ENCODE measurements at places on chromosomes 12 and 14.

DNA sequence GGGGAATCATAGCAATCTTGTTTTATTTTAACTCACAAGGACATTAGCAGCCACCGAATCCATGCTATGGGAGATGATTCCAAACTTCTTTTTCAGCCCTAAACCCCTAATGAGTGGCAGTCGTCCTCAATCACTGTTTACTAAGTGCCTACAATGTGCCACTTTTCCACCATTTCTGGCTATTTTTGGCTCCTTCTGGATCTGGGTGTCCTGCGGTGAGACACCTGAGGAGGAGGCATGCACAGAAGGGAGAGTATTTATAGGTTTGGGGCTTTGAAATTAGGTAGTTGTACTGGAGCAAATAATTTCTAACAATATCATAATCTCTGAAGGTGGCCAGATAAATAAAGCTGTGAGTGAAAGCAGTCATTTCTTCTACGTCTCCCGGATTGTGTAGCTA is 1125.6 kb downstream of the BCL11B start:
- DNase-seq = no peak

DNA sequence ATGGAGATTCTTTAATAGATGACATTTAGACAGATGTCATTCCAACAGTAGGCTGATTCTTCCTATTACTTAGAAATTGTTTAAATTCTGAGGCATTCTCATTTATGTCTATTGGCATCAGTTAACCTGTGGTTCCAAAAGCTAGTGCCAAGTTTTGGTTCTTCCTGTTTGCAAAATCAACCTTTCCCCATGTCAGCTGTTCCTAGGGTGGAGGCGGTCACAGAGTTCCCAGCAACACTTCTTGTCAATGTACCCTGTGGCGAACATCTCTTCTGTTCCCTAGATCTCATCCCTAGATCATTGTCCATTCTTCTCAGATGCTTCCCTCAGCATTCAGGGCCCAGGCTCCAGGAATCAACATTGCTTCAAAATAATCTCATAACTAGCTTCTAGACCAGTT is 140.9 kb downstream of the PHLDA1 start:
- DNase-seq = no peak

DNA sequence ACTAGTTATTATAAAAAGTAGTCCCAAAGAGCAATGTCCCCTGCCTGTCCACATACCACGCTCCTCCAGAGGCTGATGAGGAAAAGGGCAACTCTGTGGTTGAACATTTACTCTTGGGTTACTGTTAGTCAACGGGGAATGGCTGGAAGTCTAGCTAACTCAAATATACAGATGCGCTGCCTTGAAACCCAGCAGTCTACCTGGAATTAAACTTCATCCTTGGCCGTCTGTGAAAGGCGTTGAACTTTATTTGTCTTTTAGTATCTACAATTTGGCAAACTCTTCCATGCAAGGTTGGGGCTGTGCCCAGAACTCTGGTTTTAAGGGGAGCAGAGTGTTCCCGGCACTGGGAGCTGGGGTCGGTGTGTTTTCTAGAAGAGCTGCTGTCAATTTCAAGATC is 3.9 kb upstream of the MEG3 start:
- DNase-seq = no peak

DNA sequence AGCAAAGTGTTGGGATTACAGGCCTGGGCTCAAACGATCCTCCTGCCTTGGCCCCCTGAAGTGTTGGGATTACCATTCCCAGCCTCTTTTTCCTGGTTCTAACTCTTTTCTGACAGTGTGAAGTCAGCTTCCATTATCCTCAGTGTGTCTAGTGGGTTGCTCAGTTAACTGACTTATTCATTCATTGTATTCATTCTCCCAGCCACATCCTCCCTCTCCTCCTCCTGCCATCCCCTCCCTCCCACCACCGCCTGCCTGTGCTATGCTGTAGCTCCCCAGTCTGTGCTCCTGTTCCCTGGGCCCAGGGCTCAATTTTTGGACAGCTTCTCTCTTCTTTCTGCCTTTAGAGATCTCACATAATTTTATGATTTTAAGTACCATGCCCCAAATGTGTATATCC is 19.4 kb downstream of the ATP6V0A2 start:
- no peak for DNase-seq

DNA sequence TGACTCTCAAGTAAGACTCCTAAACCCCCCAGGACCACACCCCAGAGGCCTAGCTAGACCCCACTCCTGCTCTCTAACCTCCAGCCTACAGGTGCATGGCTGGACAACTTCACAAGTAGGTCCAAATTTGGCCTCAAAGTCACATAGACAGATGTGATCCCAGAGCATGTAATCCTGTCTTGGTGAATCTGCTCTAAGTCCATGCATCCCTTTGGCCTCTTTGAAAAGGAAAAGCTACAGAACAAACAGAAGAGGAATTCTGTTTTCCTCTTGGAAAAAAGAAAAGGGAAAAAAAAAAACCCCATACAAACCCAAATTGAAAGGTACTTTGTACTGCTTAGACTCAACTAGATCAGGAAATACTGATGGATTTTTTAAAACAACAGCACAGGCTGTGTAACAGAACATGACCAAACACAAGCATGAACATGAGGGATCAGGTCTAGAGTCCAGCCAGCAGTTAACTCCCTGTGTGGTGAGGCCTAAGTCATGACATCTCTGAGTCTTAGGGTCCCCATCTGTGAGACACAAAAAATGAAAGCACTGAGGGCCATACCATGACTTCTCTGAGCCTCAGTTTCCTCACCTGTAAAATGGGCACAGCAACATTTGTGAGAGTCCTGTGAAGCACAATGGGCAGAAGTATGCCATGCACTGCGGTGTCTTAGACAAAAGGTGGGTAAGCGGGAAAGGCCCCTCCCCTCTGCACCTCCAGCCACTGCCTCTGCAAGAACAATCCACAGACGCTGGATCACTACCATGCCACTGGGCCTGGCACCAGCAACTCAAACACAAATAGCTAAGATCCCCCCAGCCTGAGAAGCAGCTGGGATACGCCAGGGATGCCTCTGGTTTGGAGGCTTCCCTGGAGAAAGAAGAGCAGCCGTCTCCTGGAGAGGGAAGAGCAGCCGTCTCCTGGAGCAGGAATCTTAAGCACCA is 9.9 kb downstream of the PITPNM2 start:
- DNase-seq = no peak

DNA sequence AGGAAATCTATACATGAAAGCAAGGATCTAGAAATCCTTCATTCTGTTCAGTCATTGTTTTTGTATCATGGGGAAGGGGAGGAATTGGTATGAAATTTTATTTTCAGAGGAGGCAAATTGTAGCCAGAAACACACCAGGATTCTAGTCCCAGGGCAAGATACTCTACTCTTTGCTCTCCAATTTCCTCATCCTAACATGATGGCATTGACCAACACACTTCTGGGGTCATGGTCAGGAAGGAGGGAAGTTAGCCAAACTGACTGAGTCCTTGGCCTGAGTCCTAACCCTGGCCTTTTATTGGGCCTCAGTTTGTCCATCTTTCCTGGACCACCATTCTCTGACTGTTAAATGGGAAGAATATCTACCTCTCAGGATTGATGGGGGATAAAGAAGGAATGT is 65.5 kb downstream of the BBS10 start:
- no peak for DNase-seq

Measured in hypothalamus (tissue), 51 donors.